Activated CD4-positive, alpha-beta T cell treated with anti-CD3 and anti-CD28 coated beads for 36 hours (primary cell): ENCODE measurements at places on chromosomes 7 and 10. TPM values are rescaled to one million over a fixed set of nuclear protein-coding genes. Genes with fewer than 3 reads are reported as not detected.

- H3K27ac ChIP-seq = peak overlapping the region; percentile 29
- no peak overlapping the region for H3K4me3 ChIP-seq
- H3K36me3 ChIP-seq = peaks cover 54% of the 10 kb centered on the region
- peaks cover 51% of the 10 kb centered on the region for H3K4me1 ChIP-seq
Measured at GRCh38 chr10:63171255-63171855, 38.2 kb downstream of the NRBF2 start.

- peaks cover 11% of the 10 kb centered on the region for H3K4me1 ChIP-seq
- H3K27me3 ChIP-seq = peaks cover 21% of the 10 kb centered on the region
Measured at GRCh38 chr10:97713339-97713825, at the start of gene MARVELD1. TSS of gene MARVELD1 (plus strand) at chr10:97713730. CDS start at chr10:97713877, 147 bp downstream.

DNA sequence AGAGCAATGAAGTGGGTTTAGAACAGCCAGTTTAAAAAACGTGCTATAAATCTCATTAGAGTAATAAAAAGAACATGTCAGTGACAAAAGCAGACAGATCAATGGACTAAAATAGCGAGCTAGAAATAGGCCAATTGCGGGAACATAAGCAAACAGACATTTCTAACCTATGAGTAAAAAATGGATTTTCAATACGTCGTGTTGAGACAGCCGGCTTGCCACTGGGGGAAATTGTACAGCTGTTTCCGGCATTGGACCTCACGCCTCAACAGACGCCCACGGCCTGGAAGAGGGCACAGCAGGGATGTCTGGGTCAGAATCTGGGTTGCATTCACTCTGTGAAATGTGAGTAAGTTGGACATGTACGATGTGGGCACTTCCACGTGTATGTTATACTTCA is 92.9 kb downstream of the SVOPL start:
- H3K27me3 ChIP-seq = no peaks in the 10 kb centered on the region
- peaks cover 17% of the 10 kb centered on the region for H3K4me1 ChIP-seq
- H3K27ac ChIP-seq = no peak overlapping the region
- no peak overlapping the region for H3K4me3 ChIP-seq

DNA sequence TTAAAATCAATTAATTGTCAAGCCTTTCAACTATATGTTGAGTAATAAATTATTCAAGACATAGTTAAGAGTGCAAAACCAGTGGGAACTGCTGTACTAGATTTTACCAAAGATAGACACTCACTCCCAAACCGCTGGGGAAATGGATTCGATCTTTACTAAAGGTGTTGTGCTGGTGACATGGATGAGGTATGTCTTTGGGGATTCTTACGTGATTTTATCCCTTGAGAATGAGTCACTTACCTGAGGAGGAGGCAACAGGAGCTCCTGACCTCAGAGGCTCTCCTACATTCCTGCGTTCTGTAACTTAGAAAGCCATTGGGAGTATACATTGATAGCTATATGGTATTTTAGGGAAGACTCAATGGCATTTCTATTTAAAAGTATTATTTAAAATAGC is 165.5 kb downstream of the PKD1L1 start:
- no peak for DNase-seq
- H3K4me1 ChIP-seq = no peaks in the 10 kb centered on the region
- H3K27me3 ChIP-seq = peaks cover 1% of the 10 kb centered on the region
- H3K36me3 ChIP-seq = no peaks in the 10 kb centered on the region
- no peak overlapping the region for H3K27ac ChIP-seq
- H3K4me3 ChIP-seq = no peak overlapping the region

DNA sequence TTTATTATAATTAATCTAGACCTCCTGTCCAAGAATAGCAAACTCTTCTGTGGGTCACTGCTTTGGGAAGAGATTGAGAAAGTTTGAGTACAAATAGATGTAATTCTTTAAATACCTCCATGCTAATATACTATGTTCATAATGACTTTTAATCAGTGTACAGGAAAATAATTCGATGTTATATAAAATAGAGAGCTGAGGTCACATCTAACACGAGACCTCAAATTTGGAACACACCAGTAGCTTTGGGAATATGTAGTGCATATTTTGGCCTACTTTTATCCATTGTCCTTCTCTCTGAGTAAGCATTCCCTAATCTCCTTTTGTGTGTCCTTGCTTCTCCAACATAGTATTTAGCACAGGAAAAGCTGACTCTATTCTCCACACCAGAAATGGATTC is 27.3 kb upstream of the CABCOCO1 start:
- H3K27me3 ChIP-seq = peaks cover 2% of the 10 kb centered on the region
- DNase-seq = no peak
- no peak overlapping the region for H3K27ac ChIP-seq
- no peak overlapping the region for H3K4me3 ChIP-seq
- no peaks in the 10 kb centered on the region for H3K4me1 ChIP-seq
- no peaks in the 10 kb centered on the region for H3K36me3 ChIP-seq

DNA sequence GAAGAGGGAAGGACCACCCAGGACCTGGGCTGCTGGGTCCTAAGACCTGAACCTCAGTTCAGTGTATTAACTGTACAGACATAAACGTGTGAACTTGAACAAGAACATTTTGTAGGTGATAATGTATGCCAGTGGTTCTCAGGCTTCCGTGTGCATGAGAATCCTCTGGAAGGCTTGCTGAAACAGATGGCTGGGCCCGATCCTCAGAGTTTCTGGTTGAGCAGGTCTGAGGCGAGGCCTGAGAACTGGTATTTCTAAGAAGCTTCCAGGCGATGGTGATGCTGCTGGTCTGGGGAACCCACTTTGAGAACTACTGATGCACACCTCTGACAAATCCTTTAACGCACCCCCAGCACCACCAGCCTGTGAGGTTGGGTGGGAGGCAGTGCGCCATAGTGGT is 70.4 kb downstream of the CDH23 start:
- no peaks in the 10 kb centered on the region for H3K27me3 ChIP-seq
- DNase-seq = no peak
- H3K4me1 ChIP-seq = no peaks in the 10 kb centered on the region

DNA sequence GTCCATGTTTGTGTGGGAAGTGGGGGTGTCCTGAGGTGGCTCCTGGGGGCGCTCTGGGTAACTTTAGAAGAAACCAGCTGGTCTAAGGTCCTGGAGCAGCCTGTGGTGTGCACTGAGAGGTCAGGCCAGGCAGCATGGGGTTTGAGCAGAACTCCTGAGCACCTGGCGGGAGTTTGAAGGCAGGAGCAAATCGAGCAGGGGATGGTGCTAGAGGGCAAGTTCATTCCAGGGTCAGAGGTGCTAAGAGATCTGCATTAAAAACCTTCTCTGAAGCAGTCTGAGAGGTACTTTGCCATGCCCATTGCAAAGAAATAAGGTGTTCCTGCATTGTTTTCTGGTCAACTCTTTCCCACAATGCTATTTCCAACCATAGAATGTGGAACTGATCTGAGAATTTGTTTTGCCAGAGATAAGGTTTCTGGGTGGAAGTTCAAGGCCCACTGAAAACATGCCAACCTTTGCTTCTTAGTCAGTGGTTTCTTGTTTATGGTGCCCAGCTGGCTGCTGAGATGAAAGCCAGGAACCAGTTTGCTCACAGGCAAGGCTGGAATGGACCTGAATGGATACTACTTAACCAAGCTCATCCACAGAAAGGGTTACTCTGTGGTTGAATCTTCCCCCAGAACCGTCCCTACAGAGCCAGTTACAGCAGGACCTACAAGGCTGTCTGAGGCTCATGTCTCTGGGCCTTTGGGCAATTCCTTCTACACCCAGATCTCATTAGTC is 136.3 kb upstream of the TMEM72 start:
- H3K27me3 ChIP-seq = peaks cover 5% of the 10 kb centered on the region
- no peak overlapping the region for H3K4me3 ChIP-seq
- DNase-seq = no peak

DNA sequence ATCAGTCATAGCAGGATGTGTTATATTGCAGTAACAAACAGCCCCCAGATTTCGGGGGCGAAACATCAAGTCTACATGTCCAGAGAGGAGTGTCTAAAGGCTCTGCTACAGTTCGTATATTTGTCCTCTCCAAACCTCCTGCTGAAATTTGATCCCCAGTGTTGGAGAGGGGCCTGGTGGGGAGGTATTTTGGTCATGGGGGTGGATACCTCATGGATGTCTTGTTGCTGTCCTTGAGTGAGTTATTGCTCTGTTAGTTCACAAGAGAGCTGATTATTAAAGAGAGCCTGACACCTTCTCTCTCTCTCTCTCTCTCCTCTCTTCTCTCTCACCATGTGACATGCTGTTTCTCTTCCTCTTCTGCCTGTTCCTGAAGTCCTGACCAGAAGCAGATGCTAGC is 343.7 kb downstream of the TCERG1L start:
- no peak overlapping the region for H3K4me3 ChIP-seq
- H3K4me1 ChIP-seq = no peaks in the 10 kb centered on the region
- H3K27me3 ChIP-seq = no peaks in the 10 kb centered on the region
- no peaks in the 10 kb centered on the region for H3K36me3 ChIP-seq
- H3K27ac ChIP-seq = no peak overlapping the region

DNA sequence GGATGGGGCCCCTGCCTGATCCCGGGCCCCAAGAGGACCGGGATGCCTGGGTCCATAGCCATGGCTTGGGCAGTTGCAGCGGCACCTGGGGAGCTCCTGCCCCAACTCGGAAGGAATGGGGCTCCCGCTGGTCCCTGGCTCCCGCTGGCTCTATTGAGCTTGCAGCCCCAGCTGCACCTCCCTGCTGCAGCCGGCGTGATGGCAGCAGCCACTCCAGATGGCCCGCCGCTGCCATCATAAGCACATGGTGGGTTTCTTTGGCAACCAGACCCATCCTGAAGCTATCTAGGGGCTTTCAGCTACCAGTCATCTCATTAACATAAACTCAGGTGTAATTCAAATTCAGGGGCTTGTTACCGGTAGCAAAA is 11.1 kb upstream of the DNMBP start:
- DNase-seq = no peak
- H3K27me3 ChIP-seq = no peaks in the 10 kb centered on the region
- H3K36me3 ChIP-seq = no peaks in the 10 kb centered on the region
- peaks cover 5% of the 10 kb centered on the region for H3K4me1 ChIP-seq

DNA sequence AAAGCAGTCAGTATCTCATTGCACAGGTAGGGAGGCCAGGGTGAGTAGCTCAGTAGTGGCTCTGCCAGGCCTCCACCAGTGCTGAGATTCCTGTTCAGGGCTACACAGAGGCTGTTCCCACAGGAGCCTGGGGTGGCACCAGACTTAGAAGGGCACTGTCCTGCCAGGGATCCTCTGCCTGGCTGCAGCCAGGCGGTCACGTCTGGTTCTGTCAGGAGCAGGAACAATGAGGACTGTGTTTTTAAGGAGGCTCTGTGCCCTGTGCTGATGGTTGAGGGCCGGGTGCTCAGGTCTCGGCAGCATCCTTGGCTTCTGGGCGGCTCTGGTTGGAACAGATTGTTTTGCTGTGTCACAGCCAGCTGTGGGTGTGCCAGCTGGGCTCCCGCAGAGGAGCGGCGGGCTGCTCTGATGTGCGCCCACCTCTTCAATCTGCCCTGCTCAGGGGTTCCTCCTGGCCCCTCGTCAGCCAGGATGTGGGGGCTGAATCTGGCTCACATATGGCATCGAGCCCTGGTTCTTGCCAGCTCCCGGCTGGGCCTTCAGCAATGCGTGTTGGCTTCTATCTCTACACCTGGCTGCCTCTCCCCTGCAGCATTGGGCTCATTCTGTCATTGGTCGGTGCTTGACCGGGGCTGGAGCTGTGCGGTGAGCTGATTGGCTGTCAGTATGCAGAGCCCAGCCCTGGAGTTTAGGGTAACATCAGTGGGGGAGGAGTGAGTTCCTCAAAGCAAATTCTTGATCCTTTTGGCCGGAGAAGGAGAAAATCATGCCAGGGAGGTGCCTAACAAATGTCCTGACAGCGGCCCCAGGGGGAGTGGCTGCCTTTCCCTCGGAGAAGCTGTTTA is 41.2 kb downstream of the TACR2 start:
- H3K4me3 ChIP-seq = no peak overlapping the region
- no peak overlapping the region for H3K27ac ChIP-seq
- no peaks in the 10 kb centered on the region for H3K27me3 ChIP-seq
- H3K4me1 ChIP-seq = peaks cover 9% of the 10 kb centered on the region
- no peak for DNase-seq

DNA sequence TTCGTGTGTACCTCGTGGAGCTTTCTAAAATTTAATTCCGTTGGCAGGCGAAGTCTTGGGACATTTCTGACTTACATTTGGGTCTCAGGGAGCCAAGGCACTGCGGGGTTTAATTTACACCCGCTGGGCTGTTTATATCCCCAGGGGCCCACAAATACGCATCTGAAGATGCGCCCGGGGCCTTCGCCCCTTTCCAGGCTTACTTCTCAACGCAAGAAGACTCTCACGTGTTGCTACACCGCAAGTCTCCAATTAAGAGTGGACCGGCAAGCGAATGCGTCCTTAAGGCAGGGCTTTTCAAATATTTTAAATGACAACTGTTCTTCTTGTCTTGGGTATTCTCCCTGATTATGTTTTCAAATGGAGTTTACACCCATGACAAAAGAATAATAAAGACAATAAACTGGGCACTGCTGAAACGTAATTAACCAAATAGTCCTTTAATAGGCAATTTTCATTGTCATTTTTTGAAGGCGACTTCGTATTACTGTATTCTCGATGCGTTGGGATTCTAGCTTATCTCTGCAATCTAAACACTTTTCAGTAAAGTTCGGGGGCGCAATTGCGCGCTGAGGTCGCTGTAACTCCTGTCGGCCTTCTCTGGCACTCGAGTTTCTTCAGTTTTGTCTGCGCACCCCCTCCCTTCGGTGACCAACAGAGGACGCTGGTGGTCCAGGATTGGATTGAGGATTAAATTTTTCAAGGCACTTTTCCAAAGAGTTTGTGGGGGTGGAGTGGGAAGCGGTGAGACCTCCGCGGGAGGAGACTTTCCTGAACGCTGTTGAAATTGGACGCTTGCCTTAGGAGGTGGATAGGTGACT is 837 bp upstream of the IGFBP3 start:
- H3K27ac ChIP-seq = no peak overlapping the region
- no peak overlapping the region for H3K4me3 ChIP-seq
- H3K36me3 ChIP-seq = no peaks in the 10 kb centered on the region
- DNase-seq = peak; percentile 49
- peaks cover 17% of the 10 kb centered on the region for H3K4me1 ChIP-seq
- H3K27me3 ChIP-seq = peaks cover 61% of the 10 kb centered on the region

- no peak overlapping the region for H3K27ac ChIP-seq
- no peaks in the 10 kb centered on the region for H3K36me3 ChIP-seq
- H3K4me1 ChIP-seq = no peaks in the 10 kb centered on the region
- H3K27me3 ChIP-seq = no peaks in the 10 kb centered on the region
- no peak for DNase-seq
Measured at GRCh38 chr10:81498011-81498551, 376.9 kb upstream of the NRG3 start.

- no peak overlapping the region for H3K4me3 ChIP-seq
- no peaks in the 10 kb centered on the region for H3K27me3 ChIP-seq
- H3K36me3 ChIP-seq = no peaks in the 10 kb centered on the region
- no peak for DNase-seq
- H3K4me1 ChIP-seq = no peaks in the 10 kb centered on the region
- H3K27ac ChIP-seq = no peak overlapping the region
Measured at GRCh38 chr7:137434946-137435345, 91.4 kb upstream of the PTN start.

GRCh38 chr7:129780257-129780973 is 168.9 kb downstream of the NRF1 start:
- H3K27me3 ChIP-seq = peaks cover 58% of the 10 kb centered on the region
- H3K4me1 ChIP-seq = peaks cover 33% of the 10 kb centered on the region
- DNase-seq = peak; percentile 92

The EGFR gene
- total RNA-seq = 0.09 TPM

The HOXA9 gene
- not detected for total RNA-seq

The UTF1 gene
- not detected for total RNA-seq

The FAM24A gene
- total RNA-seq = not detected

The SUGCT gene
- 1.9 TPM for total RNA-seq

The IDI2 gene
- total RNA-seq = not detected

The CALHM3 gene
- total RNA-seq = not detected

The LRRN3 gene
- 6.7 TPM for total RNA-seq

The SPDYE1 gene
- total RNA-seq = not detected
